ENCODE measurements at places on chromosomes 13 and 19.

- DNase-seq, result no peak
Measured at GRCh38 chr13:57897225-57897624, 265.7 kb downstream of the PCDH17 start.

DNA sequence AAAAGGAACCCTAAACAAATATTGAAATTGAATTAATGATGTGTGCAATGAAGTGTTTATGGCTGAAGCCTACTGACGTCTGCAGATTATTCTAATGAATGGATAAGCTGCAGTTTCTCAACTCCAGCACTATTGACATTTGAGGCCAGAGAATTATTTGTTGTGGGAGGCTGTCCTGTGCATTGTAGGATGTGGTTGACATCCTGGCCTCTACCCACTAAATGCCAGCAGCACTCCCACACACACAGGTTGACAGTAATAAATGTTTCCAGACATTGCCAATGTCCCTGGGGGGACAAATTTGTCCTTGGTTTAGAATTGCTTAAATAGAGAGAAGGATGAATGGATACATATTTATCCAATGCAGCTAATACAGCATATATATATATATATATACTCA, 19.2 kb upstream of the MYH14 start:
- DNase-seq, result no peak

DNA sequence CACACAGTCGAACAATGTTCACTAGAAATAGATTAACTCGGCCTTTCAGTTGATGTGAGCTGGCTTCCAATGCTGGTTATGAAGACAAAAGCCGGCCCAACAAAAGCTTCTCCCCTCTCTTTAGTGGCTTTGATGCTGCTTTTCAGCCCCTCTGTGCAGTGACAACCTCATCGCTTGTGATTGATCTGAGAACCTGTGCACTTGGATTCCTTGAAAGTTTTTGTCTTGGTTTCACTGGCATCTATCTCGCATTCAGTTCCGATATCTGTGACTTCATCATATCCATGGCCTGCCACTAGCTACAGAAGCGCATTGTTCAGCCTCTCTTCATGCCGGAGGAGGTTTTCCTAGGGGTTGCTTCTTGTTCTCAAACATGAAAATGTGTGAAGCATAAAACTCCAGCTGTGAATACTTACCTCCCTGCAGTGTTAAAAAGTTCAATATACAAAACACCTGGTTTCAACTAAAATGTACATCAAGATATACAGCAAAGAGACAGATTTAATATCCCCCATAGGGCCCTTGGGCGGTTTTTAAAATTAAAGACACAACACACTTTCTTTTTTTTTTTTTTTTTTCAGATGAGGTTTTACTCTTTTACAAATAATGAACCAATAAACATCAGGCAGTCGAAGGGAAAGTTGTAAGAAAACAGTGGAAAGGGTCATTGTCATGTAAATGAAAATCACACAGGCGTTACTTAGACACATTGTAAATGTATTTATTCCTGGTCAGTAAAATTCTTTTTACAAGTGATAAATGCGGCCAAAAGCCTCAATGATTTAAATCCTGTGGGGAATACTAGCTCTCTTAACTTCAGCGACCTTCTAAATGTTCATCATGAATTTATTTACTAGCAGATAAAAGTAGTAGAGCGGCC, 1252.8 kb downstream of the EFNB2 start:
- DNase-seq, result no peak

GRCh38 chr13:25167382-25168174, 4.5 kb downstream of the AMER2 start:
- no peak for DNase-seq

GRCh38 chr19:38043649-38044144, 136.7 kb downstream of the SIPA1L3 start:
- no peak for DNase-seq

DNA sequence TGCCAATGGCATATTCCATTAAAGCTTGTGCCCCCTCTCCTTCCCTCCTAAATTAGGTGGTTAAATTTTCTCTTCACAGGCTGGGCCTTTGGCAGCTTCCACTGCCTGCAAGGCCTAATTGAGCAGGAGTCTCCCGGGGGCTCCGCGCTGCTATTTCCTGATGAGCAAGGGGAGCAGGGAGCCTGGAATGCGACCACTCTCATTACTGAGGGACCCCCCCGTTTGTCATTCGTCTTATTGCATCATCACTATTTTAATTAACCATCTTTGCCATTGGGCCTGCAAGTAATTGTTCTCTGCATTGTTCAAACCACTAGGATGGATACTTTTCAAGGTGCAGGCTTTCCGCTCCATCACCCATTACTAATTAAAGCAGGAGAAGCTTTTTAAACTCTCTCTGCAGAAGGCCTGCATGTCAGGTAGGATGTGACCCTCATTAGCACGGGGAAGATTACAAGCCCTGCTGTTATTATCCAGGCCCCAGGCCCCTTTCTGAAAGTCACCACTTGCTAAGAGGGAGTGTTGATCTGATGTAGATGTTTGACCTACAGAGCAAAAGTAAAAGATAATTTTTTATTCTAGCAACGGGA, 142.3 kb downstream of the OXGR1 start:
- no peak for DNase-seq

DNA sequence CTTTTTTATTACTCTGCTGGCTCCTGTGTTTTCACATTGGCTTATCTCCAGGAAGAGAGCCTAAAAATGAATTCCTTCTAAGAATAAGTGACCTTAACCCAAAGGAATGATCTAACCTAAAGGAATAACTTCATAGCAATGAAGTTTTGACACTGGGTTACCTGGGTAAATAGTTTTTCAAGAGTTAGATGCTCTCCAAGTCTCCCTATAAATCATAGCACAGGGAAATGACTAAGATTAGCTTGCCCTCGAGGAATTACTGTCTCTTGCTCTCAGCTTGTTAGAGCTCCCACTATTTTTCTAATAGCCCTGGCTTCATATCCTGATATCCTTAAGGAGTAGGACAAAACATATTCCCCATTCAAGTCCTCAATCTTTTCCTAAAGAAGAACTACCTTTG, 66.3 kb downstream of the SPRY2 start:
- no peak for DNase-seq

DNA sequence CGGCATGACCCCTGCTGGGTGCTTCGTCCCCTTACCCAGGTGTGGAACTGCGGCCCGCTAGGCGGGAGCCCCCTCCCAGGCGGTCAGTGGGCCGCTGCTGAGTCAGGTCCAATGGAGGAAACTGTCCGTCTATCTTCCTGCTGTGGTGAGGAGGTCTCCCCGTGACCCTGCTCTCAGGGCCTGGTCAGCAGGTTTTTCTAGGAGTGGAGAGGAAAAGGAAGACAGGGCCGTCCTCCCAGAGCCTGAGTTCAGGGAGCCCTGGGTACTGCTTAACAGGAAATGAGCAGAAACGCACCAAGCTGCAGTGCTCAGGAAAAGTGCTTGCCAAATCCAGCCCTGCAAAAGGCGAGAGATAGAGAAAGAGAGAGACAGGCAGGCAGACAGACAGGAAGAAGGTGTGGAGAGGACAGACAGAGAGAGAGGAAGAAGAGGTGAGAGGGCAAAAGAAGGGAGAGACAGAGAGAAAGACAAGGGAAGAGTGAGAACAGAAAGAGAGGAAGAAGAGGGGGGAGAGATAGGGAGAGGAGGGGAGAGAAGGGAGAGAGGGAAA, 10.3 kb downstream of the SH3GL1 start:
- no peak for DNase-seq

- no peak for DNase-seq
Measured at GRCh38 chr19:17753976-17754375, 2.7 kb downstream of the FCHO1 start.

DNA sequence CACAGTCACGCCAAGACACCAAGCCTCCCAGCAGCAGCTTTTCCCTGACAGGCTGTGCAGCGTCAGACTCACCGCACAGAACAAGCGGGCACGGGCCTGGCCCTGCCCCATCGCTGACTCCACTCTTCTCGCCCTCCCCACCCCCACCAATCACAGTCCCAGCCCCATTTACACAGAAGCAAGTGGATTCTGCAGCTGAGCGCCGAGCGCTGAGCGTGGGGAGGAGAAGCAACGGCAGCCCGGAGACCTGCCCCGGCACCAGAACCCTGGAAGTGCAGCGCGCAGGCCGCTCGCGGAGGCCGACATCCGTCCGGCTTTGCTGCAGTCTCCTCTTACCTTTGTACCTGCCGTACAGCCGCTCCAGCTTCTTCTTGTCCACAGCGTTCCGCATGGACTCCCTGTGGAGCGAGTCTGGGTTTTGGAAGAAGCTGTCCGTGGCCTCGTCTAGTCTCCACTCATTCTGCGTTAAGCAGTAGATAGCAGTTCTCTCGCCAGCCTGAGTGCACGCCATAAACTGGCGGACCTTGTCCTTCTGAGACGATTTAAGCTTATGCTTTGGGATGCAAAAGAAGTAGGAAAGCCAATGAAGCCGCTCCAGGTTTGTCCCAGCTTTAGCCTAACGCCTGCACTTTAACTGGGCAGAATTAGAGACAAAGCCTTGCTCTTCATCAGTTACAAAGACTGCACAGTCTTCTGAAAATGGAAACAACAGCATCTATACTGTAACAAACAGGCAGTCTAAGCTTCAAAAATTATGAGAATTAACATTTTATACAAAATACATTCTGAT, 6.8 kb downstream of the DCUN1D2 start:
- DNase-seq, result no peak

GRCh38 chr13:80109303-80109702, 231.6 kb downstream of the SPRY2 start:
- no peak for DNase-seq

DNA sequence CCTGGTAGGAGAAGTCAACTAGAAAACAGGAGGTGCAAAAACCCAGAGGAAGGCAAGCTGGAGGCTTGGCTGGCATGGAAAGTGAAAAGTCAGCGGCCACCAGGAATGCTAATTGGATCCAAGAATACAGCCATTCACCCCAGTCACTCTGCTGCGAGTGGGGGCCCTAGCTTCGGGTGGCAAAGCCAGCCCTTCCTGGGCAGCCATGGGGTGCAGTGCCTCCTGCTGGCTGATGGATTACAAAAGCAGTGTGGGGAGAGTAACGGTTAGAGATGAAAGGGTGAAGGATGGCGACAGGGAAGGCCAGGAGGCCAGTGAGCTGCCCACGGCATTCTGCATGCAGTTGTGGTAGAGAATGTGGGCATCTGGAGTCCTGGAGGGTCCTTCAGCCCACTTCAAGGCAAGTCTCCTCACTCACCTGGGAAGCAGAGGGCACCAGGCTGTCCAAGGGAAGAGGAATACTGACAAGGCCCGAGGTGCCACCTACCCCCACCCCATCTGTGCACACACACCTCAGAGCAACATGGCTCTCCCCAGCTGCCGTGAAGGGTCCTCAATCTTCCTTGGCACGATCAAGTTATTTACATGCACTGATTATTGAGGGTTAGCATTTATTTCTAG, 20.3 kb upstream of the EPHX3 start:
- no peak for DNase-seq
